ENCODE measurements at places on chromosomes 11 and 22. TPM values are rescaled to one million over a fixed set of nuclear protein-coding genes. Genes with fewer than 3 reads are reported as not detected.

MOGAT2 gene
- total RNA-seq, result not detected

ACR gene
- total RNA-seq, result 0.42 TPM

SULT4A1 gene
- 1.0 TPM for total RNA-seq

DMC1 gene
- total RNA-seq, result 1.6 TPM

DNA sequence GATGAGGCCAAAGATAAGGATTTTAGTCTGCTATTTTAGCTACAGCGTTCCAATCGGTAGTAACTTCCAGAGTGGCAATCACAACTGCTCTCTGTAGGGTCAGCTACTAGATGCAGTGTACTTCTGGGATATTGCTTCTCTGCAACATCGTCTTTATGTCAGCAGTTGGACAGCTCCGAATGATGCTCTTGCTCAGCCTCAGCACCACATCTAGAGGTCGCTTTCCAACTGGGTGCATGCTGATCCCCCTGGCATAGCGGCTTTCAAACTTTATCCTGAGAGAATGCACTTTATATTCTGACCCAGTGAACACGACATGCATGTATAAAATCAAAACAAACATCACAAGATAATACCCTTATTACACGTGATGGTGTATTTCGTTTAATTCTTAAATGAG is 219.6 kb downstream of the C11orf87 start:
- no peaks in the 10 kb centered on the region for H3K36me3 ChIP-seq
- no peaks in the 10 kb centered on the region for H3K4me1 ChIP-seq
- H3K27me3 ChIP-seq, result no peaks in the 10 kb centered on the region

GRCh38 chr11:119520966-119521365 is 98.0 kb upstream of the THY1 start:
- no peaks in the 10 kb centered on the region for H3K36me3 ChIP-seq
- DNase-seq, result no peak
- H3K27me3 ChIP-seq, result no peaks in the 10 kb centered on the region
- H3K4me3 ChIP-seq, result no peak overlapping the region
